Fibroblast of the aortic adventitia (primary cell): ENCODE measurements at places on chromosomes 4 and X. TPM values are rescaled to one million over a fixed set of nuclear protein-coding genes. Genes with fewer than 3 reads are reported as not detected.

SSX1 gene
- 0.09 TPM in 1 of 2 replicates, not detected in the other for total RNA-seq

SYTL5 gene
- 0.08 and 0.36 TPM in 2 replicates for total RNA-seq

SLC30A9 gene
- 41.8 and 62.4 TPM in 2 replicates for total RNA-seq

TMPRSS11D gene
- 0.09 TPM in 1 of 2 replicates, not detected in the other for total RNA-seq

TMEM31 gene
- not detected in 2 replicates for total RNA-seq

PCDH19 gene
- total RNA-seq: 0.09 TPM in 1 of 2 replicates, not detected in the other

TKTL1 gene
- not detected in 2 replicates for total RNA-seq

CSN1S1 gene
- not detected in 2 replicates for total RNA-seq

TIGD4 gene
- 0.25 and 0.27 TPM in 2 replicates for total RNA-seq

LINC00632 gene
- total RNA-seq: 10.9 and 17.1 TPM in 2 replicates

SLC6A14 gene
- not detected in 2 replicates for total RNA-seq

GPR34 gene
- not detected in 2 replicates for total RNA-seq

POU4F2 gene
- total RNA-seq: not detected in 2 replicates

SLC49A3 gene
- total RNA-seq: 5.6 and 11.6 TPM in 2 replicates

TMEM175 gene
- total RNA-seq: 5.6 and 13.8 TPM in 2 replicates

COL4A5 gene
- 23.2 and 40.8 TPM in 2 replicates for total RNA-seq

DDX53 gene
- not detected in 2 replicates for total RNA-seq

SHISA3 gene
- 2.0 and 6.0 TPM in 2 replicates for total RNA-seq

C4orf51 gene
- total RNA-seq: not detected in 2 replicates

NSG1 gene
- total RNA-seq: 0.09 and 2.7 TPM in 2 replicates

XPNPEP2 gene
- total RNA-seq: 3.6 and 5.7 TPM in 2 replicates

GRIA3 gene
- total RNA-seq: 9.7 and 10.1 TPM in 2 replicates

ETDB gene
- not detected in 2 replicates for total RNA-seq

GAGE12H gene
- not detected in 2 replicates for total RNA-seq

TRAPPC11 gene
- total RNA-seq: 51.5 and 319 TPM in 2 replicates

TRIM75 gene
- total RNA-seq: not detected in 2 replicates

RAB33A gene
- 3.0 TPM in 1 of 2 replicates, not detected in the other for total RNA-seq

CMC4 gene
- total RNA-seq: 15.0 and 15.3 TPM in 2 replicates

TCEAL5 gene
- total RNA-seq: not detected in 2 replicates

MAGEA12 gene
- total RNA-seq: not detected in 2 replicates

CDX4 gene
- not detected in 2 replicates for total RNA-seq

ABCB7 gene
- 16.7 and 19.2 TPM in 2 replicates for total RNA-seq

LRP2BP gene
- total RNA-seq: 0.63 and 0.74 TPM in 2 replicates

RTL3 gene
- 0.27 TPM in 1 of 2 replicates, not detected in the other for total RNA-seq

STS gene
- total RNA-seq: 4.0 and 13.3 TPM in 2 replicates

GLRA3 gene
- not detected in 2 replicates for total RNA-seq

COX7B2 gene
- total RNA-seq: not detected in 2 replicates
